ENCODE measurements at places on chromosomes 1 and 21.

GRCh38 chr1:229199261-229200243 lies 71.4 kb upstream of the RAB4A start:
- DNase-seq, result no peak

DNA sequence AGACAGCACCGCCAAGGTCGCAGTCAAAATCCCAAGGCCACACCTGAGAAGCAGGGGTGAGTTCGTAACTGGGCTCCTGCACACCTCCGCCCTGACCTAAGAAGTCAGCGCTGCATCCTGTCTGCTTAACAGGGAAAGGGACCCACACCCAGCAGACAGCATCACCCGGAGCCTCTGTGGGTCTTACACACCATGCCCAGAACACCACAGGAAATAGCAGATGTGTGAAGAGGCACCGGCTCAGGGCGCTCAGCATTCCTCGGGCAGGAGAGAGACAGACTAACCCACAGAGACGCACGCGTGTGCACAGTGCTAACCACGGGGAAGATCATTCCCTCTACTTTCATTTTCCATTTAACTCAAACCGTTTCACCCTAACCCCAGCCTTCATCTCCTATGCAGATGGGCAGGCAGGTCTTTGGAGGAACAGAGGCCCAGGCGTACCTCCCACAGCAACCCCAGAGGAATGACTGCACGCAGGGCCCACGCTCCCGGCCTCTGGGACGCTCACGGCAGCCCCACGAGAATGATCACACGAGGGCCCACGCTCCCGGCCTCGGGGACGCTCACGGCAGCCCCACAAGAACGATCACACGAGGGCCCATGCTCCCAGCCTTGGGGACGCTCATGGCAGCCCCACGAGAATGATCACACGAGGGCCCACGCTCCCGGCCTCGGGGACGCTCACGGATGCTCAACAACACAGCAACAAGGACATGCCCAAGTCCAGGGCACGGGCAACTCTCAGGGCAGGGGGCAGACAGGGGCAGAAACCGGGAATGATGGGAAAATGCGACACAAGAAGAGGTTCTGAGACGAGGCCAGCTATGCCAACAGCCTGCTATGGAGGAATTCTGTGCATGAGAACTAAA lies 20.9 kb downstream of the POFUT2 start:
- DNase-seq, result no peak

- no peak for DNase-seq
Measured at GRCh38 chr1:143698016-143698415, 273.8 kb downstream of the FAM72C start.

GRCh38 chr1:154881820-154882535 lies 11.9 kb upstream of the KCNN3 start:
- no peak for DNase-seq

DNA sequence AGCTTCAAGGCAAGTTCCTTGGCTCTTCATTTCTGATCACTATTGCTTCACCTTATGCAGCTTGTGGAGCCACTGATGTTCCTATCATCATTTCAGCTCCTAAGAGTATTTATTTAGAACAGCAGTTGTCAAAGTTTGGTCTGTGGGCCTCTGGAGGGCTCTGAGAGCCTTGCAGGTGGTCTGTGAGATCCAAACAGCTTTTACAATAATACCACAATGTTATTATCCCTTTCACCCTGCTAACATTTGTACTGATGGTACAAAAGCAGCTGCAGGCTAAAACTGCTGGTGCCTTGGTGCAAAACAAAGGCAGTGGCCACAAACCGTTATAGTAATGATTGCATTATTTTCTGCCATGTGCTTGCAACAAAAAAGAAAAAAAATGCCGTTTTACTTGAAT lies 33.8 kb downstream of the PATJ start:
- no peak for DNase-seq

- no peak for DNase-seq
Measured at GRCh38 chr1:44044071-44044801, 13.0 kb upstream of the SLC6A9 start.

GRCh38 chr1:41456847-41457540 lies 27.5 kb downstream of the EDN2 start:
- no peak for DNase-seq
